ENCODE measurements at places on chromosomes 3 and 15.

GRCh38 chr3:76694063-76694462 lies 345.8 kb upstream of the ROBO2 start:
- DNase-seq = no peak

GRCh38 chr3:114400371-114400770 lies 106.5 kb downstream of the TIGIT start:
- no peak for DNase-seq

DNA sequence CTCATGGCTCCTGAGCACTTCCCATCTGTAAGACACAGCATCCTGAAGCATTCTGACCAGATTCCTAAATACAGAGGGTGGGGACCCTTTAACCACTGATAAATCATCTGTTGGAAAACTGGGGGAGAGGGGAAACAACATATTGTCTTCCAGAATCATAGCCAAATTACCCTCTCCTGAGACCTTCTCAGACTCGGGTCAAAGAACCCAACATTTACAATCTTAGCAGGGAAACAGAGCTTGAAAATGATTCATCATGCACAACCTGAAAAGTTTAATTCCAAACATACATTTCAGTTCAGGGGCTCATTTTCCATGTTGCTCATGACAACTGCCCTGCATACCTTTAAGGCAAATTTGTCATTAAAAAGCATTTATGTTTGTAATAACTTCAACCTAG lies 48.5 kb upstream of the TSPAN3 start:
- no peak for DNase-seq

DNA sequence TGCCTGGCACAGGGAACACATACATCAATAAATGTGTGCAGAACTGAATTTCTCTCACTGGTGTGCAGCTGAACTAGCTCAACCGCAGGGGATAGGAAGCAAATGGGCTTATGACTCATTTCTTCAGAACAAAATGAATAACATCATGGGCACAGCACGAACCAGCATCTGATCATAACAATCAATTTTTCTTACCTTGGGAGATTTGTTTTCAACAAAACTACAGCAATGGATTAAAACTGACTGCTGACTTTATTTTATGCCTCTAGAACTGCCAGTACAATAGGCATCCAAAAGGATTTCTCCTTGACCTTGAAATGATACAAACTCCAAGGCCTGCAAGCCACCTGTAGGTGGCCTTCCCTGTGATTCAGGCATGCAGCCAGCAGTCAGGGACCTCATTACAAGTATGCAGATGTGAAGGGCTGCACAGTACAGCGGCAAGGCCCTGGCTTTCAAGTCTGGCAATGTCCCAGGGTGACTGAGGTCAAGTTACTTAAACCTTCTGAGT lies 26.1 kb downstream of the TAMM41 start:
- no peak for DNase-seq

DNA sequence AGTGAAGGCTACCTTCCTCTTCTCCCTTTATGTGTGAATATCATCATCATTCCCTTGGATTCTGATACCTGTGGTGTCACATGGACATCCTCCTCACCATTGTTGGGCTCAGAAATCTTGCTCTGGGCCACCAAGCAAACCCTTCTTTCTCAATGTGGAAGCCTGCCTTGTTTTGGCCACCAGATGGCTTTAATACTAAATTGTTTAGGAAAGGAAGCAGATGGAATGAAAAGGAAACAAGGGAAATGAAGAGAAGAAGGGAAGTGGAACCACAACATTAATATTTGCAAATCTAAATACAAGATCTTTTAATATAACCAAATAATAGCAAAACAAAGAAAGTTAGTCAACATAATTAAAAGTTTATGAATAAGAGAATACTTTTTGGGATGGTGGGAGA lies 14.0 kb downstream of the FAM227B start:
- no peak for DNase-seq

GRCh38 chr3:12670365-12671119 lies 6.6 kb upstream of the RAF1 start:
- no peak for DNase-seq

DNA sequence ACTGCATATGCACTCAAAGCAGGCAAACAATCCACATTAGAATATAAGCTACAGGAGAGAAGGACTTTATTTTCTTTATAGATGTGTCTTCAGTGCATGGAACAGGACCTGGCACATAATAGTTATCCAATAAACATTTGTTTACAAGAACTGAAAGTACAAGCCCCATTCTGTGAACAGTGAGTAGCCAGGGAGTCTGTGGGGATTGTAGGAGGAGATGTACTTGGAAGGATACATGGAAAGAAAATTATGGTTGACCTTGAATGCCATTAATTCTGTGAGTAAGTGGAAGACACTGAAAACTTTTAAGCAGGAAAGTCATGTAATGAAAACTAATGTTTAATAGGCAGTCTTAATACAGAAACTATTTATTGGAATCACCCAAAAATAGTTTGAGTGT lies 28.3 kb downstream of the MASP1 start:
- DNase-seq = no peak

GRCh38 chr15:72233769-72234168 lies 2.8 kb upstream of the PKM start:
- no peak for DNase-seq

DNA sequence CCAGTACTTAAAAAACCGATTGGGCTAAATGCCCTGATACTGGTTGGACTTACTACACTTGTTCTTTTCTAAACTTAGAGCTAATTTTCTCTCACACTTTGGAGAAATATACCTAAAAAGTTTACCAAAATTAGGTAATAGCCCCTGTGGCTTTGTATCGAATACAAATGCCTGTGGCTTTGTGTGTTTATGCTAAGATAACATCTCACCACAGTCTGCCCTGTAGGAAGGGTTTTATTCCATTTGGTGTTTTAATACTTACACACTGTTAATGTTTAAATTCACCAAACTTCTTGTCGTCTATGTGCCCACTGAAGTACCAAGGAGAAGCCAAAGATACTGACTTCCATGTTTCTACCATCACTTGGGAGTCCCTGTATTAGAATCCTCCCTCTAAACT lies 66.4 kb downstream of the BCHE start:
- no peak for DNase-seq

DNA sequence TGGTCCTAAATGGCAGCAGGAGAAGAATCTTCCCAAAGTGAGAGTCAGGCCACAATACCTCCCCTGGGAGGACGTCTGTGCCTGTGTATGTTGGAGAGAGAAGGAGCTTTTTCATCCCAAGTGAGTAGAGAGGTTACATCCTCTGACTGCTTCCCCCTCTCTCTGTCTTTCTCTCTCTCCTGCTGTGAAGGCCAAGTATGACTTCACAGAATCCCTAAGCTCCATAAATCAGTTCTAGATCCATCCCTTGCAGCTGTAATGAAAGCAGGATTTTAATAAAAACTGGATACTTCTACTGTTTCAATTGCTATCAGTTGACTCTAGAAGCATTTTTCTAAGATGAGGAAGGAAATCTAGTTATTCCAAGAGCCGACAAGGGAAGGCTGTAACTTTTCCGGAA lies 389.1 kb upstream of the PROK2 start:
- no peak for DNase-seq

DNA sequence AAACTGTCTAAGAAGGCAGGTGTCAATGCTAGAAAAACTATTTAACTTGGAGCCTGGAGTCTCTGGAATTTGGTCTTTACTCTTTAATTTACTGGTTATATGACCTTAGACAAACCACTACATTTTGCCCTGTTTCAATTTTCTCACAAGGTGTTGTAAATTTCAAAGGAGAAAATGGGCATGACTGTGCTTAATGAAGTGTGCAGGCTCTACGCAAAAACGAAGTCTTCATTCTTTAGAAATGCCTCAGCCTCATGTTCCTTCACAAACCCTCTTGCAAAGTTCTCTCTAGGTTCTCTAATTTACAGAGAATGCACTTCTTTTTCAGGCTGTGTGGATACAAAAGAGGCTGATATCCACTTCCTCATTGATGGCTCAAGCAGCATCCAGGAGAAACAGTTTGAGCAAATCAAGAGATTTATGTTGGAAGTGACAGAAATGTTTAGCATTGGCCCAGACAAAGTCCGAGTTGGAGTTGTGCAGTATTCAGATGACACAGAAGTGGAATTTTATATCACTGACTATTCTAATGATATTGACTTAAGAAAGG lies 39.1 kb downstream of the COL6A5 start:
- DNase-seq = no peak

- DNase-seq = no peak
Observed at GRCh38 chr3:196431181-196432136, 768 bp downstream of the UBXN7 start.

- DNase-seq = no peak
Observed at GRCh38 chr3:151296226-151296625, 17.9 kb upstream of the P2RY14 start.

DNA sequence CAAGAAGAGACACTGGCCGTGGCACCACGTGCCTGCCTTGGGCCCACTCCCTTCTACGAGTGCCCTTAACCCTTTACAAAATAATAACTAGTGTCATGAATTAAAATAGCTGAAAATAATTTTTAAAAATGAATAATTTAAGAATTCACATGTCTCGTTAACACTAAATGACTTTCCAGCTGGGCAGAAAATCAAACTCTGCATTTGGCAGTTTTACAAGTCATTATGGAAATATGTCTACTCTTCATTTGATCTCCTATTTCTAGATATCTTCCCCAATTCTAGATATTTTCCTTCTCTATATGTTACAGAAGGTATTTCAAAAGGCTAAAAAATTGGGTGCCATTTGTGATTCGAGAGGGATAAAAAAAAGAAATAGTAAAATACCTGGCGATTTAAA lies 100.2 kb downstream of the RORA start:
- no peak for DNase-seq

DNA sequence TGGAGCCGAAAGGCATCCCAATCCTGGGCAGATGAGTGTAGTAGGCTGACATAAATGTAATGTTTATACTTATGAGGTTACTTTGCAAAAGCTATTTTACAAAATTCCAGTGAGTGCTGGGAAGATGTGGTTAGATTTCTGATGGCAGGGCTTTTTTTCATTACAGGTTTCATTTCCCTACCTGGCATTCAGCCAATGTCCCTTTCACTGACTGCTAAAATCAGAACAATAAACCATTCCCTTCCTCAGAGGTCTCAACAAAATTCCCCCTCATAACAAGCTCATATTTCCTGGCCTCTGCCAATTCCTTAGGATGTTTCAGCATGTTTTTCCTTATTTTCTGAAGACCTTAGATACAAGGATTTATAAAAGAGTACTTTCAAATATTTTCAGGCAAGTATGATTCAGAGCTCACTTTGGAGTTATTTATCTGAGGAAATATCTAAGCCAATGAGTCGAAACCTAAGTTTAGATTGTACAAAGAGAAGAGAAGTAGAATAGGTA lies 40.9 kb upstream of the CCDC80 start:
- DNase-seq = no peak

Measured in omental fat pad (tissue), 4 donors.